ENCODE measurements at places on chromosomes 5 and 9.

DNA sequence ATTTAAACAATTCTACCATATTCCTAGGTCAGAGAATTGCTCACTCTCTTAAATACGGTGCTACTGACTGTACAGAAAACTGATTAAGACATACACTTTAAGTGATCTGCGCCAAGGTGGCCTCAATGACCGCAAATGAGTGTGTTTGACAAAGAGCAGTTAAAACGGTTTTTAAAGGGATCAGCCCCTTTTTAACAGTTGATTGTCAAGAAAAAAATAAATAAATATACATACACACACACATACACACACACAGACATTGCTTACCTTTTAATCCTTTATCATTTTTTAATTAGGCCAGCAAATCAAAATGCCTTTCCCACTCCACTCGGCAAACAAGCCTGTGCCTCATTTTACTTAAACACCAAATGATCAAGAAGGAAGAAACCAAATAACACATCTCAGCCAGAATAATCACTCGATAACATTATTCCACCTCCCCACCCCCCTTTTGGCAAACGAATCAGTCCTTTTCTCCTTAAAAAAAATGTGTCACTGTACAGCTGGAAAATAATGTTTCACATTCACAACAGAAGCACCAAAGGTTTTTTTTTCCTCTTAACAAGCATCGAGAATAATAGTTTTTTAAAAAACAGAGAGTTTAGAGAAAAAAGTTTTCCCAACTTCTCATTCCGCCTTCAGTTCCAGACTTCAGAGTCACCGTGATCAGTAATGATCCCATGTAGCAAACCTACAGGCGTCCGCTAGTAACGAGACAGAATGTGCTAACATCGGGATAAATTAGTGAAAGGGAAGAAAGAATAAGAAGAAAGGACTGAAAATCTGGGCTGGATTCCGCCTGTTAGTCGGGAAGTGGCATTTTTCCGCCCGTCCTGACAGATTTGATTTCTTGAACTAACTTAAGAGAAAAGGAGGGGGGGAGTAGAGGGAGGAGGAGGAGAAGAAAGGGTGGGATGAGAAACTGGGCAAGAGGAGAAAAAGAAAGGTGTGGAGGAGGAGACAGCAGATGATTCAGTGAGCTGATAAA lies at the start of gene ZNF608:
Gene ZNF608 (minus strand): TSS at position 712 of the 988 bp plus-strand sequence. CDS start 1,650 bp downstream, outside the sequence.
- DNase-seq: no peak

DNA sequence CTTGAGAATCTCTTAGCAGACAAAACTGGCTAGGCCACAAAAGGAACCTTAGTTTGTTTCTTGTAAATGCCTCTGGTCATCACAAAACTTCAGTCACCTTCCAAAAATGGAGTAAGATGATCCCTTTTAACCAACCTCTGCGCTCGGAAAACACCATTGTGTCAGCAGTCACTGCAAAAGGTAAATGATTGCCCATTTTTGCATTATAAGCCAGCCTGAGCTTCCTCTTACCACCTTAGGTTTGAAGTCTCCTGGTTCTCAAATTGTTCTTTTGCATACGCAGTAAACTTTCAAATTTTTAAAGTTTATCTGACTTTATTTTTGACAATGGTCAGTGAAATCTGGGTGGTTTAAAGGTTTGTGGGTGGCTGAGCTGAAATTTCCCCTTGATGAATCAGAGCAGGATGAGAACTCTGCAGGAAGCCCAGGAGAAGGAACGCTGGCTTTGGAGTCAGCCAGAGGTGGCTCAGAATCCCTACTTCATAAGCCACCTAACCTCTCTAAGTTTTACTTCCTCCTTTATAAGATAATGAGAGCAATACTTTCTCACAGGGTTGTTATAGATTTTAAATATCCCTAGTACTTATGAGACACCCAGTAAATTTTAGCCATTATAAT lies 131.4 kb downstream of the MED10 start:
- DNase-seq: no peak

- no peak for DNase-seq
Measured at GRCh38 chr9:137303893-137304382, 1.9 kb upstream of the NRARP start.

GRCh38 chr9:11064909-11065308 lies 452.1 kb upstream of the PTPRD start:
- DNase-seq: no peak

DNA sequence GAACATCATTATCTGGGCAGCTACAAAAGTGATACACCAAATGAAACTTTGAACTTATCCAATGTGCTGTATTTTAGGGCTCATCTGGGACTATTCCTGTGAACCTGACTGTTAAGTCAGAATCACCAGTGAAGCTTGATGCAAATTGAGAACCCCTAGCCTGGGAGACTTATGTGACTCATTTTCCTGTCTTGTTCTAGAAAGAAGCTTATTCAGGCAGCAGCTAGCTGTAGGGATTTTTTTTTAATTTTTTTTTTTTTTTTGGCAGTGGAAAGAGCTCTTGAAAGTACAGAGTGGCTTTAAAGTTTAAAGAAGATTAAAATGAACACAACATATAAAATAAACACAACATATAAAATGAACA lies 81.1 kb upstream of the TNFAIP8 start:
- DNase-seq: no peak

GRCh38 chr9:116332090-116332489 lies 178.5 kb downstream of the PAPPA start:
- DNase-seq: no peak

GRCh38 chr9:109455861-109456260 lies 42.2 kb downstream of the PTPN3 start:
- no peak for DNase-seq

DNA sequence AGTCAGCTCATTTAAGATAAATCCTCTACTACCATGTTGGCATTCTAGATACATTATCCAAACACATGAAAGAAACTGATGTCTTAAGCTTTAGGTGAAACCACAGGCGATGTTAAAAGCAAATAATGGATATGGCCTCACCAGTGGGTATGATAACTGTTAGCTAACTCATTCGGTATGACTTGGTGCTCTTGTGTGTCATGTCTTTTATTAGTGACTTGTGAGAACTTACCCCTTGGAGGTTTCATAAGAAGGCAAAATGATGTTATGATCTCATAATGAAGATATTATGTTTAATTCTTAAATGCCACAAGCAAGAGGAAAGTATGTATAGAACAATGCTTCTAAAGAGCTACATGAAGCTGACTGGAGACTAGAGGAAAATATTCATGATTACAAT lies 1227.0 kb downstream of the EFNA5 start:
- no peak for DNase-seq

DNA sequence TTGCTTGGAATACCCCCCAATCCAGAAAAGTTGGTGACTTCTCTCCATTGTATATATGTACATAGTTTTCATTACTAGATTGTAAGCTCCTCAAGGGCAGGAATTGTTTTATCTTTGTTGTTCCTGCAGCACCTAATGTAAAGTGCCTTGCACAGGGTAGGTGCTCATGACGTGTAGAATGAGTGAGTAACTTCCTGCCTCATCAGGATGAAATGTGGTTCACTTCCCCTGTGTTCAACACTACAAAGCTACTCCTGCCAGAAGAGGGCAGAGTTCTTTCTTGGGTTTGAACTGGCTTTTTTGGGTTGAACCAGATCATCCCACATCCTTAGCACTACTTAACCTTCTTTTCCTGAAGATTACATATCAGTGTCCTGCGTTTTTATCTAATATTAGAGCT lies 23.9 kb downstream of the GTF3C4 start:
- DNase-seq: no peak

DNA sequence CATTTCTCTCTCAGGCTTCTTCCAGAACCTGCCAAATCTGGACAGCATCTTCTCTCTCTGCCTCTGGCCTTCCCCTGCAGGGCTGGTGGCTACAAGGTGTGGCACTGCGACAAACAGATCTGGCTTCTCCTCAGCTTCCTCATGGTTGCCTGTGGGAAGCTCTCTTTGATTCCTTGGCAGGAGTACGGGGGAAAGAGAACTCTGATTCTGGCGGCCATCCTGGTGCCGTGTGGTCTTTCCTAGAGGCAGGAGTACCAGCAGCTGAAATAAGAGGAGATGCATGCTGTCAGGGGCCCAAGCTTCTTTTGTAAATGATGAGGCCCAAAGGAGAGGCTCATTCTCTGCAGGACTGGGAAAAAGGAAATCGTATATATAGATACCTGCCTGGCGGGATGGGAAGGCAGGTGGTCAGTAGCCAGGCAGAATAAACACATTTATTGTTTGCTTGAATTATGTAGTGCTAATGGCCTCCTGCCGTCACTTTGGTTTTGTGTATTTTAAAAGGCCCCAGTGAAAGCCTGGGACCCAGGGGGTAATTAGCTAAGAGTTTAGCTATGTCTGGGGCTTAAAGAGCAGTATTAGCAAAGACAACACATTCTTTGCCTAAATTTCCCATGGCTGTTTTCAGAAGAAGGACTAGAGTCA lies at the start of gene CER1:
Gene CER1 (minus strand): TSS at position 343 of the 645 bp plus-strand sequence. CDS start 61 bp downstream, at position 282.
- DNase-seq: no peak

GRCh38 chr5:68285075-68285840 lies 69.7 kb downstream of the PIK3R1 start:
- DNase-seq: no peak

GRCh38 chr5:142325725-142326479 lies 1.1 kb upstream of the SPRY4 start:
- no peak for DNase-seq

DNA sequence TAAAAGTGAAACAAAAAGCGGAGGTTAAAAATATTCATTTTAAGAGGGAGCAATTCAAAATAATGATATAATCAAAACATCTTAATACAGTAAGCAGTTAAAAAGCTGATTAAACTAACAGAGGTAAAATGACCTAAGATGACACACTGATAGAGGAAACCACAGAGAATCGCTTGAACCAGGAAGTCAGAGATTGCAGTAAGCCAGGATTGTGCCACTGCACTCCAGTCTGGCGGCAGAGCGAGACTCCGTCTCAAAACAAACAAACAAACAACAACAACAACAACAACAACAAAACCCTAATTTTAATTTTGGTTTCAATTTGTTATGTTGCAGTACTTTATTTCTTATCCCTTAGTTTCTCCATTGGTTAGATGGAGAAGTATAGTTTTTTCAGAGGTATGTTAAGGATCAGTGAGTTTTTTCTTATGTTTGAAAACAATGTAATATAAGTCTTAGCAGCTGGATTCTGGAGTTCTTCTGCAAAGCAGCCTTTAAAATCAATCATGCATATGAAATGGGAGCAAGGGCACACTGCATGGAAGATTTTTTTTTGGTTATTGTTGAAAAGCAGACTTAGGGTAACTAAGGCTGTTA lies 58.5 kb downstream of the MLANA start:
- no peak for DNase-seq

- DNase-seq: no peak
Measured at GRCh38 chr9:115264313-115264712, 146.4 kb upstream of the TNC start.

DNA sequence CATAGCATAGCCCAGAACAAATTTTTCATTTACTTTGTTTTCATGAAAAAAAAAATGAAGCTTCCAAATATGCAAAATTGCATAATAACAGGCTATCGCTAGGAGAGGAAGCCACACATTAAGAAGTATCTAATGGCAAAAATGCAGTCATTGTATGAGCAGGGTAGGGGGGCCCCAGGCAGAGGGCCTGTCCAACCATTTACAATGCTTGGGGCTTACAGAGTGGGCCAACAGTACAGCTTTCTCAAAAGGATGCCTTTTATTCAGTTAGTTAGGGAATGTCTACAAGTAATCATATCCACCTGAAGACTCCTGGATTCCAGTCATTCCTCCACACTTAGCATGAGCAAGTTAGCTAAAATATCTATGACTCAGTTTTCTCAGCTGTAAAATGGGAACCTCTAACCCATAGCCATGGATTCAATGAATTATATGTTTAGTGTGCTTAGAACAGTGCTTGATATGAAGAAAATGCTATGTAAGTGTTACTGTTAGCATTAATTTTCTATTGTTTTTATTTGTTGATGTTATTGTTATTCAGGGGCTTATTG lies 117.7 kb downstream of the GAS1 start:
- no peak for DNase-seq

DNA sequence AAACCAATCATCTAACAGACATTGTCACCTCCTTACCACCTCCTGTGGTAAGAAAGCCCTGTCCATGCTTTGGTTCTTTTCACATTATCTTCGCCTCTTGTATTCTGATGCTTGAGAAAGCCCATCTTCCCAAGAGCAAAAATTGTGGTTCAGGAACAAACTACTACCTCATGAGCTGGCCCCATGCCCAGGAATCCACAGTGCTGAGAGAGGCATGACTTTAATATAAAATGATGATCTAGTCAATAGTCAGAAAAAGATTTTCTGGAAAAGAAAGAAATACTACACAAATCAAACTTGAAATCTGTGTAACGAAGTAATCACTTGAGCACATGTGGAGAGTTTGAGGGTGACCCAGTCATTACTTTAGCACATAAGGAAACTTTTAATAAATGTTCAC lies 94.7 kb downstream of the FGF10 start:
- DNase-seq: no peak

DNA sequence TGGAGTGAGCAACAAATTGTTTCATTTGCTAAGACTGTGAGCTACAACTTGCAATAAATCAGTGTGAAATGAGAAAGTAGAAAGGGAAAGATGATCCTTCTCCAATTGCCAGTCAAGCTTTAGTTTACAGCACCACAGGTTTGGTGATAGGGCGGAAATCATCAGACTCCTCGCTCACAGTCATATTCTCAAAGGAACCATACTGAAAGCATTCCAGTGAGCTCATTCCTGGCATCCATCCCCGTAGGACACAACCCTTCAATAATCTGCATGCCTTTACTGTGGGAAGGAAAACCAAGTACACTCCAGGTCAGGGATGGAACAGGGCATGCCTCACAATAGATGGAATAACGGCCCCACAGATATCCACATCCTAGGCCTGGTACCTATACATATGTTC lies 80.7 kb downstream of the FSTL4 start:
- DNase-seq: no peak

GRCh38 chr5:178349075-178349511 lies 116.5 kb upstream of the PHYKPL start:
- no peak for DNase-seq

- DNase-seq: no peak
Measured at GRCh38 chr5:165014439-165014838, 1509.0 kb downstream of the MAT2B start.

- no peak for DNase-seq
Measured at GRCh38 chr5:173535976-173536639, 80.3 kb downstream of the BOD1 start.

GRCh38 chr9:94718936-94719335 lies 7.6 kb upstream of the AOPEP start:
- DNase-seq: no peak

DNA sequence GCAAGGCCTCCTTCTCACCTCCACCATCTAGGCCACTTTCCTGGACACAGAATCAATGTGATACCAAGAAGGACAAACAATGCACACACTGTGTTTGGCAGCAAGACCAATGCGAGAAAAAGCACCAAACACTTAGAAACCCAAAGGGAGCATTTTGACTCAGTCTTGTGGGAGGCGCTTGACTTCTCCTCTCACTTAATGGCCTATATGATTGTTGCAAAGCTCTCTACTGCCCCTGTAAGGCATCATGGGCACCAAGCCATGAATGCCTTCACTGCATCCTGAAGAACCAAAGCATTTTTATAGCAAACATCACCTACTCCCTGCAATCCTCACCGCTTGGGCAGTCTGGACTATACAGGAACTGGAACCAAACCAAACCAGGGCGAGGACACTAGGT lies 57.5 kb downstream of the CDH6 start:
- DNase-seq: no peak

GRCh38 chr9:127548352-127548881 lies 63.7 kb upstream of the STXBP1 start:
- DNase-seq: no peak

- no peak for DNase-seq
Measured at GRCh38 chr9:96888591-96888990, 34.3 kb upstream of the ZNF782 start.

- DNase-seq: no peak
Measured at GRCh38 chr5:150067405-150067960, 18.9 kb downstream of the CSF1R start.

GRCh38 chr9:131642496-131643083 lies 97.3 kb downstream of the PRRT1B start:
- no peak for DNase-seq

All from stimulated activated CD8-positive, alpha-beta memory T cell treated with anti-CD3 and anti-CD28 coated beads, Interleukin-4, amount 100 ng/mL, for 4 hours (primary cell).